ENCODE measurements at places on chromosomes 6 and 20.

DNA sequence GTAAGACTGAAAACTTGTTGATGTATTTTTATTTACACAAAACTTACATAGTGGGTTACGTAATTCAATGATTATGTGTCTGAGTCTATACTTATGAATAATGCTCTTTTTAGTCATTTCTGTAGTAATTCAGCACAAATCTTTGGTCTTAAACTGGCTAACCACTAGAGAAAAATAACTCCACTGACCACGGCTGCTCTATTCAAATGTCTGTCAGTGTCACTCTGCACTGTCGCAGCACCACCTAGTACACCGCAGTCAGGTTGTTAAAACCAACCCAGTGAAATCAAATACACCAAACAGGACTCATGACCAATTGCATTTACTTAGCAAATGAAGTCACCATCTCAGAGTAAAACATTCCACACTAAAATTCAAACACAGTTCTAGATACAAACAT lies 93.5 kb upstream of the CCDC28A start:
- DNase-seq = no peak

GRCh38 chr6:11791354-11792107 lies 12.9 kb upstream of the ADTRP start:
- no peak for DNase-seq

- no peak for DNase-seq
Measured at GRCh38 chr6:170032706-170033309, 258.1 kb downstream of the DLL1 start.

- no peak for DNase-seq
Measured at GRCh38 chr20:8060977-8061376, 41.4 kb upstream of the TMX4 start.

- peak; percentile 36 for DNase-seq
Measured at GRCh38 chr6:13360671-13361540, 32.6 kb upstream of the TBC1D7 start.

- no peak for DNase-seq
Measured at GRCh38 chr6:102327697-102328225, 934.3 kb downstream of the GRIK2 start.

GRCh38 chr6:130482645-130483390 lies 117.0 kb downstream of the TMEM200A start:
- no peak for DNase-seq

GRCh38 chr6:138492871-138493270 lies 6.4 kb downstream of the NHSL1 start:
- no peak for DNase-seq

DNA sequence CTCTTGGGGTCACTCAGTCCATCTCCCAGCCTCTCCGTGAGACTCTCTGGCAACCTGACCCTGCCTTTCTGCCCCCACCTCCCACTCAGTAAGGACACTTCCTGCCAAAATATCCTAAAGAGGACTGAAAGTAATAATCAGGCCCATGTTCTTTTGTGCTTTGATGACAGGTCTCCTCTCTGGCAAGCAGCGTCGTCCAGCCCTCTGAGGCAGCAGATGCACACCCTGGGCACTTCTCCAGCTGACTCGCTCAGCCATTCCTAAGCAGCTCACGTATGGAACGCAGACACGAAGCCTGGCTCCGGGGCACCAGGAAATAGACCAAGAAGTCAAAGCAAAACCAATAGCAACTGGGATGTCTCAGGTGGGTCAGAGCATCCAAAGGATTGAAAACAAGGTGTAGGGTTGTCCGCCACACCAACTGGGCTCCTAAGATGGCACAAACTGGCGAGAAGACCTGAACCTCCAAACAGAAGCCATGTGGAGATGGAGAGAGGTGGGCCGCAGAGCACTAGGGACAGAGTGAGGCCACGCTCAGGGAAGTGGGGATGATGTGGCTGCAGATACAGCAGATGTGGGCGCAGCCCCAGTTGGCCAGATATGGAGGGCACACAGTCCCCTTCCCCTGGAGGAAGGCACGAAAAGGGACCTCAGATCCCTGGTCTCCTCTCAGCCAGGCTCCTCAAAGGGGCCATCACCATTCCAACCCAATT lies 99.3 kb downstream of the PRND start:
- DNase-seq = no peak

DNA sequence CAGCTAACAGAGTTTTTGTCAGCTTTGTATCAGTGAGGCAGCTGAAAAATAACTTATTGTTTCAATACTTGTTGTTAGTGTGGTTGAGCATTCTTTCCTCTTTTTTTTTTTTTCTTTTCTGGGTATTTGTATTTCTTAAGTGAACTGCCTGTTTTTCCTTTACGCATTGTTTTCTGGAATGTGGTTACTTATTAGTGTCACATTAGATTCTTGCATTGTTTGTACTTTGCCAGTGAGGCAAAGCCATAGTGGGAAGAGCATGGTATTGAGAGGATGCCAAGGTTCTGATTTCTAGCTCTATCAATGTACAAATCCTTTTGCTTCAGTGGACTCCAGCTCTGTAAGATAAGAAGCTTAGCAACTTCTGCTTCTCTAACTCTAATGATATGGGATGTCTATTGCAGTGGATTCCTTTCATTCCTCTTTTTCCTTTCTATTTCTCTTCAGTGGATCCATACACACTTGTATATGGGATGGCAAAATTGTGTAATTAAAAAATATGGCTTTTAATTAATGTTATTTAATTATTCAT lies 3.9 kb downstream of the CDKAL1 start:
- no peak for DNase-seq

DNA sequence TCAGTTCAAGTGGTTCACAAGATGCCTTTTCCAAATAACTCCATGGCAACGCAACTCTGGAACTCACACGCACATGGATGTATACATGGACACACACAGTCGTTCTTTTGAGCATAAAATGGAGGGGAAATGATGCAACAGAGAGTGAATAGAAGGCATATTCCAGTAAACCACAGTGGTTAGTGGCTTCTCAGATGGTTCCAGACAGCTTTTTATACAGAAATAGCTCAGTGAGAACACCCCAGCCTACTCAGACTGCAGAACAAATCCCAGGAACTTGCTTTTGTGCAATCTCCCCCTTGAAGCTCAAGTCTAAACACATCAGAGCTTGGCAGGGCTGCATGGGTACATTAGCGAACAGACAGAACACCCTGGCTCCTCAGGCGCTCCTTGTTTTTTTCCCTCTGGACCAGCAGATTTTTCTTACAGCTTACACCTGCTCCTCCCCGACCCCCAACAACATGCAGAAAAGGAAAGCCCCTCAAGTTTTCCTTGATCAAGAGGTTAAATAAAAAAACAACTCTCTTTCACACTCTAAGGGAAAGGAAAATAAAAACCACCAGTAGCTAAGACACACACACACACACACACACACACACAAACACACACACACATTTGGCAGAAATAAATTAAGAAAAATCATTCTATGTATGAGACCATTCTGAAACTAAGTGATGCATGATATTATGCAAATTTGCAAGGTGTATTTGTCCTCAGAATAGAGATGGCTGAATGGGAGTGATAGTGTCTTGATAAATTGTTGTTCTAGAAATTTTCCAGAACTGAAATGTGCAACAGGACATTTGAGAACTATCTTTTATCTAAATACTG lies 51.2 kb upstream of the RANBP9 start:
- peak; percentile 38 for DNase-seq

DNA sequence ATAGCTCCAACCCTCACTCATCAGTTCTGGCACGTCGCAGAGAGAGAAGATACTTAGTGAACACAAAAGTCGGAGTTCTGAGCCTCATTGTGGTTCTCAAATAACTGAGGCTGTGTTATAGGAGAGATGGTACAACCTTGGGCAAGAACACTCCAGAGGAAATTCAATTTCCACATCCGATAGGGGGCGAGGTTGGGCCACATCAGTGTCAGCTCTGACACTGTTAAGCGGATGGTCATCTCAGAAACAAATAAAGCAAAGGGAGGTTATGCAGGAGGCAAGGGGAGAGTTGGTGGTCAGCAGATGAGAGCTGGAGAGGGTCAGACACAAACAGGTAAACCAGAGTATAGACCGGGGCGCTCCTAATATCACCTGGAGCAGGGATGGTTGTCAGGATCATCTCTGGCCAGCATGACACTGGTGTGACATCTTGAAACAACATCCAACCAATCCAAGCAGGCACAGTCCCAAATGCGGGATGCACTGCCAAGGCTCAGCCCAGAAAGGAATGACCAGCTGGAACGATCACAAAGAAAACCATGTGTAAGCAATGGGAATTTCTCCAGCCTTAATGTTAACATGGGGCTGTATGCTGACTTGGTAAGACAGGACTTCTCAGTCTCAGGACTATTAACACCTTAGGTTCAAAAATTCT lies 331.8 kb downstream of the HACE1 start:
- DNase-seq = no peak

DNA sequence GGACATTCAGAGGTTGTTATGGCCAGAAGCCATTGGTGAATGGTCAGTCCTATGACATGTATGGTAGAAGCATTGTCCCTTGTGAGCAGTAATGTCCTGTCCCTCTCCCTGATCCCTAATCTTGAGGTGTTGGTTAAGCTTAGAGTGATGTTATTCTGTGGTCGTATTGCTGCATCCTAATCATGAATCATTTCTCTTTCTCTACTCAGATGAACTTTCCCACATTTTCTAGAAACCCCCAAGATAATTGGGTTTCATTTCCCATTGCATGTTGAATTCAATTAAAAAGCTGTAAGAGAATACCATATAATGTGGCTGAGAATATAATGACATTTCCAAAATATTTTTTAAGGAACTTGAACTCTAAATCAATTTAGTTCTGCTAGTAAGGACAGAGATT lies 175.1 kb downstream of the PLCB4 start:
- DNase-seq = peak; percentile 43

DNA sequence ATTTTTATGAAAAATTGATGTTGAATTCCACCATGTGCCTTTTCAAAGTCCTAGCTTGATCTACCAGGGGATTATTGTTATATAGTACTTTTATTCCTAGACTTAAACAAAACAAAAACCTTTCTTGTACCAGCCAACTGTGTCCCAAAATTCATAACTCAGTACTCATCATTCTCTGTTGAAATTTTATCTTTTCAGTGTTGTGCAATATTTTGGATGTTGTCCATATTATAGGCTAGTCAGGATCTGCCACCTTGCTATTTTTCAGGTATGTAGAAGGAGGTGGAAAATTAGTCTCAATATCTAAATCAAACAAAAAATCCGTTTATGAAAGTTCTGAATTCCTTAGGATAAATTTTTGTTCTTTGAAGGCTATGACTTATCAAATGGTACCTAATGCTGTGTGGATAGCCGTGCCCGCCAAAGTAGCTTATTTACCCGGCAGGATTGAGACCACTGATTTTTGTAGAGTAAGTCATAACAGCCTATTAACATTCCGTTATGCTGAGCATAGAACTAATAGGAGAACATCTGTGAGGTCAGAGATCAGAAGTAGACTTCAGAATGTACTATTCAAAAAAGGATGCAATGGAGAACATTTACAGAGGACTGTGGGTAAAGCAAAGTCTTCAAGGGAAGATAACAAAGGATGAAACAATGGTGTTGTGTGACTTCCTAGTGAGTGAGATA lies 304.7 kb downstream of the SOX4 start:
- DNase-seq = no peak

GRCh38 chr6:87700397-87701343 lies 1.4 kb downstream of the AKIRIN2 start:
- DNase-seq = peak; percentile 82

- DNase-seq = no peak
Measured at GRCh38 chr6:165266191-165266590, 43.2 kb downstream of the C6orf118 start.

DNA sequence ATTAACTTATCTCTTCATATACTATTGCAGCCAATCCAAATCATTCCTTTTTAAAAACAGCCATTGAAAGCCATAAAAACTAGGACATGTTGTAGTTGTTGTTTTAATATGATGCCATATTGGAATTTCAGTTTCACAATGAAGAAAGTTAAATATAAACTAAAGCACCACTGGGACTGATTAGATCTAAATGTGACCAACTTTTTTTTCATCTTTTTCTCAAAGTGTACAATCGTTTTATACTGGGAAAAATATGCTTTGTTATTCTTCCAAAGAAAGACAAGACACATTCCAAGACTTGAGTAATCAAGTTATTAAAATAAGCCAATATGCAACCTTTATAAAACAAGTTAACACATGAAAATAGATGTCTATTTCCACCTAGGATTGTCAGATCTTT lies 68.5 kb downstream of the THEMIS start:
- DNase-seq = no peak

DNA sequence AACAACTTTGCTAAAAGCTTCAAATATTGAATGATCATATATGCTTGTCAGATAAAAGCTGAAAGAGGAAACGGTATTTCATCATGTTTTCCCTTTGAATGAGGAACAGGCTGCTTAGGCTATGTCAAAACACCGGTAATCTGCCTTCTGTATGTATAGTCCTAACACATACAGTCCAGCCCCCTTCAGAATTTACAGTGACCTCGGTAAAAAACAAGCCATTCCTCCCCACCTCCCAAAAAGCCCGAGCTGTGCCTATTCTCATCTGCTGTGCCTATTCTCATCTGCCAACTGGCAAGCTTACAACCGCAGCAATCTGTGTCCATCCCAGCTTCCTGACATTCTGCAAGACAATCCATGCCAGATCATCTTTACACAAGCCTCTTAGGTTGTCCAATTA lies 26.8 kb upstream of the UBE2J1 start:
- peak; percentile 77 for DNase-seq

DNA sequence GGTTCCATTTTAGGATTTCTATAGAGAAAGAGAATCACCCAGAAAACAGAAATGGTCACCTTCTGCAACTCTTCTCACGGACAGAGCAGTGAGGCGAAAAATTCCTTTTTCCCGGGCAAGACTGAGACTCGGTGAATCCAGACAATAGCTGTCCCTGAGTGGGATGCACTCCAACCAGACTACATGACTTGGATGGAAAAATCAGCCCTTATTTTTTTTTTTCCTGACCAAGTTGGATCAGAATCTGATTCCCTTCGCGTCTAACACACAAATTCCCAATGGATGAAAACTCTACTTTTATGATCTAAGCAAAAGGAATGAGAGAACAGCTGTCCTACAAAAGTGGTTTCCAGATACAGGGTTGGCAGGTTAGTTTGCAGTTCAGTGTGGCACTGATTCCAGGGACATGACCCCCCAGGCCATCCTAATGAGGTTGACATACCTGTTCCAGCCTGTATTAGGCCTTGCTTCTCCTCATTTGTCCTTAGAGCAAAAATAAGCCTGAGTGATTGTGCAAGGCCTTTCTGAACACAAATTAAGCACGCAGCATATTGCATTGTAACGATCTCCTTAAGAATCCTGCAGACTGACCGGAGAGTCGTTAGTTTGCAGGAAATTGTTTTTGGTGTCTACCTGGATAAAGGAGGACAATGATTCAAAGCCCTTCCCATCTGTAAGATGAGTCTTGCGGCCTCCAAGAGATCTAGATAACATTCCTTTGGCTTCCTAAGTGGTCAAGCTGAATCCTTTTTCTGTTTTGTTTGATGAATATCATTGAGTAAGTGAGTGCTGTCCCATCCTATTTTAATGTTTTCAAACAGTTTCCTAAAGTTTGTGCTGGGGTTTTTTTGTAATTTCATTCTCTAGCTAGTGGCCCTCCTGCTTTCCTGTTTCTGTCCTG lies 1.5 kb upstream of the NEDD9 start:
- DNase-seq = no peak

DNA sequence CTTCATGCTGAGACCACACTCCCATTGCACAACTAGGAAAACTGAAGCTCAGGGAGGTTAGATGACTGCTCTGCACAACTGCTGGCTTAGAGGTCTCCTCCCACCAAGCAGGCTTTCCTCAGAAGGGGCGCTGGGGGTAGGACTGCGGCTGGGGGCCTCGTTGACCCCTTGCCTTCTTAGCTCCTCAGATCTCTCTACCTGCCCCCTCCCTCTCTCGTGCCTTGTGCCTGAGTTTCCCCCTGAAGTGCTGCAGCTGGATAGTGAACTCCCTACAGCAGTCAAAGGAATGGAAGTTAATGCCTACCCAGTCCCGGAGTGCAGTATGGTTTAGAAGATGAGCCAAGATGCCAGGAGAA lies 149.8 kb downstream of the GRM4 start:
- DNase-seq = no peak

- peak; percentile 32 for DNase-seq
Measured at GRCh38 chr6:16238963-16239797, 793 bp downstream of the GMPR start.

Measured in inflammatory macrophage treated with lipopolysaccharide for 1 hour (primary cell).